ENCODE measurements at places on chromosomes 1 and 21.

- no peak overlapping the region for H3K27ac ChIP-seq
- no peak overlapping the region for H3K4me3 ChIP-seq
- H3K4me1 ChIP-seq = peaks cover 5% of the 10 kb centered on the region
- H3K36me3 ChIP-seq = no peaks in the 10 kb centered on the region
Observed at GRCh38 chr1:110424699-110425611, 17.5 kb upstream of the LAMTOR5 start.

DNA sequence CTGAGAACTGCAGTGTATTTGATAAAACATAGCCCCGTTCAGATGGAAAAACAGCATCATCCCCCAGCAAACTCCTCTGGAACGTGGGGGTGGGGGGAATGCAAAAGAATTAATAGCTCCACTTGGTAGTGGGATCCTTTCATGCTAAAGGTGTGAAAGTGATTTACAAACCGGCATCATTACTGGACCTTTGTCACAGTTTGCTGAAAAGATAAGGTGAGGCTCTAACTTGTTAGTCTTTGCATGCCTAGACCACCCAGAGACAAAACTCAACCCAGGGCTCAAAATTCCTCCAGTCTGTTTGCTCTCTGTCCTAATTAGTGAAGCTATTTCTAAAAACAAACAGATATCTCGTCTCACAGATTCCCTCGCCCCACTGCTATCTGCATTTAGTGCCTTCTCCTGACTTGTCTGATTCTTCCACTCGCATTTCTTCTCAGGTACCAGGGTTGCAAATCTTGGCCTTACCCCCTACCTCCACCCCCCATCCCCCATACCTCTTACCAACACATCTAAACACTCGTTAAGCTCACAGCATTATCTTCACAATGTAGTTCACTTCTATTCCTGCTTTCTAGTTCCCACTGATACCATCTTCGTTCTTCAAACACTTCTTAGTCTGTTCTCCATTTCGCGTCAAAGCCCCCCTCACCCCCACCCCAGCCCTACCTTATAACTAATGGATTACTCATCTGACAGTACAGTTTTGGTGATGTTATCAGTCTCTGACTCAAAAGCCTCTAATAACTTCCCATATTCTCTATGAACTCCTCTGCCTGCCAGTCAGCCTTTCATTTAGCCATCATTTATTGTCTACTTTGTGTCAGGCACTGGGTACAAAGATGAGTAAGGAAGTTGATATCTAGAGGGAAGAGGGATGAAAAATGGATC, 11.8 kb downstream of the IER5 start:
- ATAC-seq = peak; percentile 25
- H3K27ac ChIP-seq = peak overlapping the region; percentile 96
- peaks cover 50% of the 10 kb centered on the region for H3K4me1 ChIP-seq
- peak overlapping the region; percentile 79 for H3K4me3 ChIP-seq
- no peaks in the 10 kb centered on the region for H3K27me3 ChIP-seq
- H3K36me3 ChIP-seq = peaks cover 10% of the 10 kb centered on the region

DNA sequence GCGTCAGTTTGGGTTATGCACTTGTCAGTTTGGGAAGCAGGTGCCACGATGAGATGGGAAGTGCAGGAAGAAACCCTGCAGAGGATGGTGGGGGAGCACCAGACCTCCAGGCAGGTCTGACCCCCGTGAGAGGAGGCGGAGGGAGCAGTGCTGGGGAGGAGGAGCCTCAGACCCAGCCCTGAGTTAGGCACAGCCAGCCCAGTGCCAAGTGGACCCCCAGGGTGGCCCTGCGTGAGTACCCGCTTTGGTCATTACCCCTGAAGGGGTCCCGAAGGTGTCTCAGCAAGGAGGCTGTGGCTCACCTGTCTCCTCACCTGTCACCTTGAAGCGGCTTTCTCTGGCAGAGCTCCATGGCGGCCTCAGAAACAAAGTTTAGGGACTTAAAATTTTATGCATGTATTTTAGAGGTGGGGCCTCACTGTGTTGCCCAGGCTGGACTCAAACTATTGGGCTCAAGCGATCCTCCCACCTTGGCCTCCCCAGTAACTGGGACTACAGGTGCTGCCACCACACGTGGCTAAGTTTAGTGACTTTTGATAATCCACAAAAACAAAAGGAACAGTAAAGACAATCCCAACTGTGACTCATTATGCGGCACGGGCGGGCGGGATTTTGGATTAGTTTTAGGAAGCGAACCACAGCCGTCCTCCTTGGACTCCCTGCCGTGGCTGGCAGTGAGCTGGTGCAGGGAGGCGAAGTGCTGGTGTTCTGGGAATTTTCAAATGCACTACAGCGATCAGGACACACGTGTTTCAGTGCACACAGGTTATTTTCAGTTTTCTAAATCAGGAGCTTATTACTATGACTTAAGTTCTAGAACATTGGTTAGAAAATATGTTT, 4.7 kb downstream of the AGPAT3 start:
- peak overlapping the region; percentile 93 for H3K4me3 ChIP-seq
- H3K27me3 ChIP-seq = no peaks in the 10 kb centered on the region
- no peak for ATAC-seq
- H3K36me3 ChIP-seq = peaks cover 74% of the 10 kb centered on the region

GRCh38 chr1:10606064-10606463, 131.3 kb downstream of the PEX14 start:
- ATAC-seq = no peak
- no peak overlapping the region for H3K4me3 ChIP-seq
- H3K27ac ChIP-seq = no peak overlapping the region
- H3K27me3 ChIP-seq = no peaks in the 10 kb centered on the region
- H3K4me1 ChIP-seq = peaks cover 4% of the 10 kb centered on the region

DNA sequence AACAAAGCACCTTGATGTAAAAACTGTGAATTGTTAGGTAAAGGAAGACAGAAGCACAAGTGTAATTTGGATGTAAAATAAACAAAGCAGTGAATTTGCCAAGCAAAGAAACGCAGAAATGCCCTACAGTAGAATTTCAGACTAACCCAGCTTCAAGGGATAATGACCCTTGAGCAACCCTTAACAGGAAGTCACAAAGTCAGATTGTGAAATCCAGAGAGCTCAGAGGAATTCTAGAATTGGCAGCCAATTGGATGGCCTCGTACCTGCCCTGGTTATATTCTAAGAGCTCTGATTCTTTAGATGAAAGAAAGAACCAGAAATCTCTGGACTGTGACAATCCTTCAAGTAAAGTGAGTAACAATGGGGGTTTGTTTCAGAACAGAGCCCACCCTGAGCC, 152.7 kb upstream of the CHRM3 start:
- no peak overlapping the region for H3K27ac ChIP-seq
- no peaks in the 10 kb centered on the region for H3K4me1 ChIP-seq
- H3K4me3 ChIP-seq = no peak overlapping the region
- H3K27me3 ChIP-seq = no peaks in the 10 kb centered on the region

GRCh38 chr1:27889506-27889905, 17.2 kb downstream of the THEMIS2 start:
- H3K36me3 ChIP-seq = peaks cover 100% of the 10 kb centered on the region
- no peaks in the 10 kb centered on the region for H3K27me3 ChIP-seq
- H3K4me1 ChIP-seq = peaks cover 57% of the 10 kb centered on the region

DNA sequence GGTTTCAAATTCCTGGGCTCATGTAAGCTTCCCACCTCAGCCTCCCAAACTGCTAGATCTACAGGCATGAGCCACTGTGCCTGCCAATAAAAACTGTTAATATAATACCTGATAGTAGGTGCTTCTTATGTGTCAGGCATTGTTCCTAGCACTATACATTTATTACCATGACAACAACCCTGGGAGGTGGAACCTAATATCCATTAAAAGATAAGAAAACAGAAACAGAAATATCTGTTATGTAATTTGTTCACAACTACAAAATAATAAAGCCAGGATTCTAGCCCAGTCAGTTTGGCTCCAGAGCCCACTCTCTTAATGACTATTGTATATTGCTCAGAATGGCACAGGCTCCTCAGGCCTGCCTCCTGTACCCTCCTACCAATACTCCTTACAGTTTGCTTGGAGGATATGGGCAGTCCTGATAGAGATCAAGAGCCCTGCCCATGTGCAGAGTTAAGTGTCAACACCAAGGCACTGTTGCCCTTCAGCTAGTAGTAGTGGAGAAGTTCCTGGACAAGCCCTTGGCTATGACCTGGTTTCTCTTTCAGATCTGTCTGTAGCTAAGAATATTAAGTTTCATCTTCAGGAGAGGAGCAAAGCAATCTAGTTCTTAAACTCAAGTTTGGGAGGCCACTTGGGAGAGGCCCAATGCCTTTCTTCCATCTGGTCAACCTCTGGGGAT, 22.4 kb downstream of the RPL5 start:
- no peak for ATAC-seq
- peak overlapping the region; percentile 37 for H3K27ac ChIP-seq
- H3K36me3 ChIP-seq = peaks cover 5% of the 10 kb centered on the region
- no peak overlapping the region for H3K4me3 ChIP-seq
- peaks cover 18% of the 10 kb centered on the region for H3K4me1 ChIP-seq

DNA sequence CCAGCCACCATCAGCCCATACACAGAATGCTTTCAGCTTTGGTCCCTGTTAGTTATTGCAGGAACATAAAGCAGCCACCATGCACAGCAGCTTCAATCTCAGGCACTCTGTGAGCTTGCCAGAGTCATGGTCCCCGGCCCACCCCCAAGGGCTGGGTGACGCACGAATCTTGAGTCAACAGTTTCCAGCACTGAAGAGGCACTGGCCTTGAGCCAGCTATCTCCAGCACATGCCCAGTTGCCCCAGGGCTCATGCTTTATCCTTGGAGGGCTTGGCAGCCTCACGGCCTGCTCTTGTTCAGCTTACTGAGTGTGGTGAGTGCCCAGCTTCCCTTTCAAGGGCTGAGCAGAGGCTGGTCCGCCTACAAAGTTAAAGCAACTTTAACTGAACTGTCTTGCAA, 200.7 kb upstream of the RAB4A start:
- peaks cover 19% of the 10 kb centered on the region for H3K4me1 ChIP-seq
- ATAC-seq = no peak
- H3K27me3 ChIP-seq = no peaks in the 10 kb centered on the region
- no peak overlapping the region for H3K27ac ChIP-seq

GRCh38 chr1:160768295-160768657, 27.7 kb upstream of the LY9 start:
- H3K4me1 ChIP-seq = peaks cover 23% of the 10 kb centered on the region
- H3K27ac ChIP-seq = peak overlapping the region; percentile 88
- no peaks in the 10 kb centered on the region for H3K27me3 ChIP-seq

DNA sequence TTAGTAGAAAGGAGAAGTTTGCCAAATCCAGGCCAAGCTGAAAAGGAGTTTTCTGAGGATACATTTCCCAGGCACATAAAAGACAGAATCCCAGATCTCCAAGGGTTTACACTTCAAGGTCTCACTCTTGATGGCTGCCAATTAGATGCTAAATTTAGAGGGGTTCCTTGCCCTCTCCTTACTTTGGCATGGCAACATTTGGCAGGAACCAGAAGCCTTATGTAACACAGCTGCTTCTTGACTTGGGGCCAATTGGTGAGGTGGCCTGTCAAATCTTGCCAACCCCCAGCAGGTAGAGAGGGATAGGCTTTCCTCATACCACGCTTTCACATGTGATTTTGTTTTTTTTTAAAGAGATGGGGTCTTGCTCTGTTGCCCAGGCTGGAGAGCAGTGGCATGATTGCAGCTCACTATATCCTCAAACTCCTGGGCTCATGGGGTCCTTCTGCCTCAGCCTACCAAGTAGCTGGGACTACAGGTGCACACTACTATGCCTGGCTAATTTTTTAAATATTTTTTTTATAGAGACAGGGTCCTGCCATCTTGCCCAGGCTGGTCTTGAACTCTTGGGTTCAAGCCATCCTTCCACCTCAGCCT, 25.2 kb upstream of the NKAIN1 start:
- H3K27me3 ChIP-seq = no peaks in the 10 kb centered on the region
- ATAC-seq = no peak
- H3K4me1 ChIP-seq = no peaks in the 10 kb centered on the region
- H3K36me3 ChIP-seq = peaks cover 100% of the 10 kb centered on the region

DNA sequence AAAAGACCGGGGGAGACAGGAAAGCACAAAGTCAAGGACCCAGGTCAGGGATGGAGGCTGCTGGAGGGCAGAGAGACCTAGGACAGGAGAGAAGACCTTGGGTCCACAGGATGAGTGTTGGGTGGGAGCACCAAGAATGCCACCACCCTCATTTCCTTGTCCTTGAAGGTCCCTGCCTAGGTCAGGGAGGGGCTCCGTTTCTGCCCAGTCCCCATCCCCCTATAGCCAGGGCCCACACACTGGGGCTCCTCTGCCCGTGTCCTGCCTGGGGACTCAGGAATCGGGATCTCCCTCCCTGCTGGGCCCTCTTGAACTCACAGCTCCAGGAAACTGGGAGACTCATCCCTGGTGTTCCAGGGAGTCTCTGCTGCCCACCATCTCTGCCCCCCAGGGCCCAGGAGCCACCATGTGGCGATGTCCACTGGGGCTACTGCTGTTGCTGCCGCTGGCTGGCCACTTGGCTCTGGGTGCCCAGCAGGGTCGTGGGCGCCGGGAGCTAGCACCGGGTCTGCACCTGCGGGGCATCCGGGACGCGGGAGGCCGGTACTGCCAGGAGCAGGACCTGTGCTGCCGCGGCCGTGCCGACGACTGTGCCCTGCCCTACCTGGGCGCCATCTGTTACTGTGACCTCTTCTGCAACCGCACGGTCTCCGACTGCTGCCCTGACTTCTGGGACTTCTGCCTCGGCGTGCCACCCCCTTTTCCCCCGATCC, 584 bp downstream of the TINAGL1 start:
- no peaks in the 10 kb centered on the region for H3K36me3 ChIP-seq
- no peaks in the 10 kb centered on the region for H3K4me1 ChIP-seq
- no peak for ATAC-seq
- no peak overlapping the region for H3K4me3 ChIP-seq

- H3K4me3 ChIP-seq = peak overlapping the region; percentile 88
- H3K27me3 ChIP-seq = no peaks in the 10 kb centered on the region
- peaks cover 35% of the 10 kb centered on the region for H3K36me3 ChIP-seq
- peak; percentile 52 for ATAC-seq
- H3K27ac ChIP-seq = peak overlapping the region; percentile 98
Observed at GRCh38 chr1:26287033-26287711, 7.3 kb downstream of the SH3BGRL3 start.

GRCh38 chr1:110210604-110211495, 736 bp downstream of the KCNC4 start:
- H3K27ac ChIP-seq = peak overlapping the region; percentile 84
- peaks cover 30% of the 10 kb centered on the region for H3K4me1 ChIP-seq
- H3K36me3 ChIP-seq = no peaks in the 10 kb centered on the region

GRCh38 chr1:204975568-204976235, 67.3 kb upstream of the CNTN2 start:
- H3K27me3 ChIP-seq = peaks cover 35% of the 10 kb centered on the region
- no peaks in the 10 kb centered on the region for H3K36me3 ChIP-seq
- H3K27ac ChIP-seq = no peak overlapping the region
- H3K4me1 ChIP-seq = no peaks in the 10 kb centered on the region
- ATAC-seq = peak; percentile 63

DNA sequence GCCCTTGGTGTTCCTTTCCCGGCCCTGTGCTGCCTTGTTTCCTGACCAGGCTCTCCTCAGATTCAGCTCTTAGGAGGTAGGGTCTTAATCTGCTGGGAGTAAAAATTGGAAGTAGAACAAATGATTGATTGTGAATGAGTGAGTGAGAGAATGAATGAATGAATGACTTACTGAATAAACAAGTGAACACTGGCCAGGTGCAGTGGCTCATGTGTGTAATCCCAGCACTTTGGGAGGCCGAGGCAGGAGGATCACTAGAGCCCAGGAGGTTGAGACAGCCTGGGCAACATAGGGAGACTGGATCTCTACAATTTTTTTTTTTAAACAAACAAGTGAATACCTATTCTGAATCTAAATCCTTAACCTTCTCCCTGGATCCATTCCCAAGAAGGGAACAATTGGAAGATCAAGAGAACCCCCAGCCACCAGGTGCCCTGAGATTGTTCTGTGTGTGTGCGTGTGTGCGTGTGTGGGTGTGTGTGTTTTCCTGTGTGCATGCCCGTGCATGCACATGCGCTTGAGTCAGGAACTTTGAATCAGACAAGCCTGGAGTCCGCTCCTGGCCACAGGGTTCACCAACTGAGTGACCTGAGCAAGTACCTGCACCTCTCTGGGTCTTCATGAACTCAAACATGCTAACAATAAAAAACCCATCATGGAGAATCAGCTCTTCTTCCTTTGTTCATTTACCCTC, 24.3 kb upstream of the CITED4 start:
- ATAC-seq = no peak
- H3K36me3 ChIP-seq = no peaks in the 10 kb centered on the region
- no peak overlapping the region for H3K27ac ChIP-seq
- peaks cover 40% of the 10 kb centered on the region for H3K27me3 ChIP-seq

All from activated T-helper 17 cell treated with anti-CD3 and anti-CD28 coated beads, Interleukin-2, amount 50 U/mL, for 72 hours (primary cell).